NCI-H524 treated with DMSO at 0.1 percent for 48 hours (cell line): ENCODE measurements at places on chromosomes 2 and 18.
A peak's percentile ranks its signal among the peaks of the same experiment; 100 is the strongest.

DNA sequence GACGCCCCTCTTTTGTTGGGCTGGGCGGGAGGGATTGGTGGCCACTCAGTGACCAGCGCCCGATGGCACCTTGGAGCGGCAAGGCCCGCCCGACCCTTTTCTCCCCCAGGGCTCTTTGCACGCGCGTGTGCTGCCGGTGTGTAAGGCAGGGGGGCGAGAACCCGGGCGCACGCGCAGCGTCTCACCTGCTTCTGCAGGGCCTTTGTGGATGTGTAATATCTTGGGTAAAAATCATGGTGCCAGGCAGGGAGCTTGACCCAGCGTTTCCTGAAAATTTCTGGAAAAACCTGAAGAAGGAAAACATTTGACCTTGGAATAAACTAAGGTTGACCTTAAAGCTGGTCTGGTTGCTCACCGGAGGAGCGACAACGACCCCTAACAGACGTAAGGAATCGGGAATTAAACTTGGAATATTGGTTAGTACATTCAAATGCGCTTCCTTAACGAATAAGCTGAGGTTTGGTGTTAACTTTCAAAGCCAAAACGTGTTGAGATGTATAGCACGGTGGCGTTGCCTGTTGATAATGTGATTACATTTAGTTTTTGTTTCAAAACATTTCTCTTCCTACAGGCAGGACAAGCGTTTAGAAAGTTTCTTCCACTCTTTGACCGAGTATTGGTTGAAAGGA, 438 bp downstream of the HSPE1 start:
- DNase-seq = no peak

- no peak for DNase-seq
Measured at GRCh38 chr18:11167778-11168177, 18.4 kb upstream of the PIEZO2 start.

GRCh38 chr2:240590681-240591111, 4.2 kb downstream of the CAPN10 start:
- DNase-seq = no peak

GRCh38 chr2:99153921-99154604, 679 bp downstream of the TSGA10 start:
- no peak for DNase-seq

DNA sequence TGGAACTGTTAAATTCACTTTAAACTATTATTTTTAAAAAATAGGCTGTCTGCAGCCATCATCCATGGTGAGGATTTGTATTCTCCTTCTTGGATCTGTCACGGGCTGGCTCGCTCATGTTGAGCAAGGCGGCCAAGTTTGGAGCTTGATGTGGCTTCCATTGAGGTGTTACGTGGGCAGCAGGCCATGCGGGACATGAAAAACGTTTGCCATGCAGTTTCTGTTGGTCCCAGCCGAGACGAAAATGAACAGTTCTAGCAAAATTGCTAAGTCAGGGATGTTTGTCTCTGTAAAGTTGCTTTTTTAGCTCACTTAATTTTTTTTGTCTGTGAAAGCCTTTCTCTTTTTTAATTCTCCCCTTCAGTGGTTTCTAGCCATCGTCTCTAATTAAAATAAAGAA, 70.2 kb upstream of the MGAT5 start:
- no peak for DNase-seq

DNA sequence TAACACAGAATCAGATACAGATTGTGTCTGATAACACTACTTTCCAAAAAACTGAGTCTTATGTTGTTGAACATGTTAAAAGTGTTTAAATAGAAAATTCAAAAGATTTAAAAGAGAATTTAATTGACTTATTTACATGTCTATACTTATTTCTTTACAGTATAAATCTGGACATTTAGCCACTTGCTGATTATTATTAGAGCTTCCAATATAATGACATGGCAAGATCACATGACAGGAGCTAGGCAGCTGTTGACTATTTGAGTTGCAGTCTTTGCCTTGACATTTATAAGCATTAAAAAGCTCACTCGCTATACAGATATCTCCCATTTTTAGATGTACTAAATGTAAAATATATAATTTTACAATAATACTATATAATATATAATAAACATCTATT, 6.4 kb upstream of the TMEFF2 start:
- DNase-seq = no peak

DNA sequence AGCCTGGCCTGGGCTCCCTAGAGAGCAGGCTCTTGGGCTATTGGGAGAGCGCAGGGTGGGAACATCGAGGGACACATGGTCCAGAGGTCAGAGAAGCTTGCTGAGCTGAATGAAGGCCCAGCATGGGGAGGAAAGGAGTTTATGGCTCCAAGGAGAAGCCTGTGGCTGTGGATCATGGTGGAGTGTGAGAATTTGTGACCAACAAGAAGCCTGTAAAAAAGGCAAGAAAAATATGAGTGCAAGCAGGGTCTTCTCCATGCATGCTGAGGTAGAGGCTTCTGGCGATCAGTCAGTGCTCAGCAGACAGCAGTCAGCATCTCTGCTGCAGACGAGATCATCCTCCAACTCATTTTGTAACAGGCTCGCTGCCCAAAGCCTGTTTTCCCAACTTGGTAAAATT, 1.3 kb upstream of the SCYGR3 start:
- no peak for DNase-seq

GRCh38 chr2:70243806-70244584, 4.4 kb downstream of the TIA1 start:
- DNase-seq = no peak

DNA sequence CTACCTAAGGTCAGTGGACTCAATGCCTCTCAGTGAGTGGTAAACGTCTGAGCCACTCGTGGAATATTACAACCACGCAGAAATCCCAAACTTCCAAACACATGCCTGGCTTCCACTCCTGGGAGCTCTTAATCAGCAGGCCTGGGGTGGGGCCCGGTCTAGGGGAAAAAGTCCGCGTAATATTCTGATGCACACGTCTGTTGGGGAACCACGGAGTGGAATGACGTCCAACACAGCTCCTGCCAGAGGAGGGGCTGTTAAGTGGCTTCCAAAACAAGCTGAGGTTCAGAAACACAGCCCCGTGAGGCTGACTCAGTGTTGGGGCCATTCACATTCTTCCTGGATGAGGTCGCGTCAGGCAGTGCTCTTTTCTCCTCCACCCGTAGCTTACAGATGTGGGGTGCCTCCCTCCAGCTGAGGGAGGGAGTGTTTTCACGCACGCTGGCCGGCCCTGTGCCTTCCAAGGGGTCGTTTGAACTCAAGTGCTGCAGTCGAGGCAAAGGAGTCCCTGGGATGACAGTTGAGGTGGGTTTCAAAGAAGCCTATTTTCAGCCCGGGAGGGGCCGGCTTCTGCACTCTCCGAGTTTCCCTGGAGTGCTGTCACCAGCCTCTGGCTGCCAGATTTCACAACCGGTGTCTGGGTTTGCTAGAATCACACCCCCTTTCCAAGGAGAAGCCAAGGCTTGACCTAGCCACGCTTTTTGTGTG, 73.1 kb downstream of the ACKR3 start:
- no peak for DNase-seq

DNA sequence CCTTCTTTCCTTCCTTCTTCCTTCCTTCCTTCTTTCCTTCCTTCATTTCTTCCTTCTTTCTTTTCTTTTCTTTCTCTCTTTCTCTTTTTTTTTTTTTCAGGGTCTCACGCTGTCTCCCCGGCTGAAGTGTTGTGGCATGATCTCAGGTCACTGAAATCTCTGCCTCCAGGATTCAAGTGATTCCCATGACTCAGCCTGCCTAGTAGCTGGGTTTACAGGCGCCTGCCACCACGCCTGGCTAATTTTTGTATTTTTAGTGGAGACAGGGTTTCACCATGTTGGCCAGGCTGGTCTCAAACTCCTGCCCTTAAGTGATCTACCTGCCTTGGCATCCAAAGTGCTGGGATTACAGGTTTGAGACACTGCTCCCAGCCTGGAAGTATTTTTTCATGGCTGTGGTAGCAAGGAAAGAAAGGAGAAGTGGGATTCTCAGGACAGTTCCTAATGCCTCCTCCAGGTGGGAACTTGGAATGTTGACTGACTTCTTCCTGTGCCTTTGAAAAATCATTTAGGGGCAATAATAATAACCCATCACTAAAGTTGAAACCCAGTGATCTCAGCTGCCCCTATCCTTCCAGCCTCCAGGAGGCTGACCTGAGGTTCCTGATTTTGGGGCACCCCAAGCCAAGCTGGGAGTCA, 89.3 kb upstream of the CELF4 start:
- no peak for DNase-seq

- DNase-seq = no peak
Measured at GRCh38 chr2:239466061-239466754, 65.4 kb upstream of the HDAC4 start.

- DNase-seq = no peak
Measured at GRCh38 chr2:232779934-232780333, 3.6 kb upstream of the KCNJ13 start.

DNA sequence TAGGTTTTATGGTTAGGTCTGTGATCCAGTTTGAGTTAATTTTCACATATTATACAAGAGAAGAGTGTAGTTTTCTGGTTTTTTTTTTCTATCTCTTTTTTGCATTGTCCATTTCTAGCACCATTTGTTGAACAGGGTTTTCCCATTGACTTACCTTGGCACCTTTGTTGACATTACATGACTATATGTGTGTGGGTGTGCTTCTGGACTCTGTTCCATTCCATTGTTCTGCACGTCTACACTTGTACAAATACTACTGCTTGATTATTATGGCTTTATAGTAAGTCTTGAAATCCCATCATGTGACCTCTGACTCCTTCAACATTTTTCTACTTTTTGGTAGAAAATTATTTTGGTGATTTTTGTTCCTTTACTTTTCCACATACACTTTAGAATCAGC, 38.7 kb downstream of the UBE2F start:
- DNase-seq = no peak

DNA sequence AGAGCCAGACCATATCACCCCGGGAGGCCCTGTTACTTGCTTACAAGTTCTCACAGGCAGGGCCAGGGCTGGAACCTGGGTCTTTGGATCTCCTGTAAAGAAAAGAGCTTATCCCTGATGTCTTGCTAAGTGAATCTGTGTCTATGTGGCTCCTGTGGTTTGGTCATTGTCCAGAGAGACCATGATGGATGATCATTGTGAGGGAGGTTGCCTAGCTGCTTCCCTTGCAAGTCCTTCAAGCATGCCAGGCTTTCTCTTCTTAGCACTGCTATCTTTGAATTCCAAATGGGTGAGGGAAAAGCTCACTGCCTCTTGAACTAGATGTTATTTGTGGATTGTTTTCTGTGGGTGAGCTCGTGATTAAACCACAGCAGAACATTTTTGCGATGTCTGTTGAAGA, 151.6 kb downstream of the FSHR start:
- no peak for DNase-seq

DNA sequence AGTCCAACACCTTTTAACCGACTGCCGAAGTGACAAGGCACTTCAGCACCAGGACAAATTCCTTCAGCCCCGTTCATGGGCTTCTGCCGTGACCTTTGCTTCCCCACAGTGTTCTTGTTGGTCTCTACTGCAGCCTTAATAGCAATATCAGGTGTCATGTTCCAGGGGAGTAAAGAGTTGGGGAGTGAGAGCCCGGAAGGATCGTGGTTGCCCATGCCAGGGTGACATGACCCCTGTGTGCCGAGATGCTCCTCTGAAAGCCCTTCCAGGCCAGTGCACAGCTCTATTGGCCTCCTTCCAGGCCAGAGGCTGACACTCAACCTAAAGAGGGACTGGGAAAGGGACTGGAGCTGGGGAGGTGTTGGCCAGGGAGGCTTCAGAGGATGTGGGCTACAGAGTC, 279.2 kb downstream of the CYRIA start:
- DNase-seq = no peak

DNA sequence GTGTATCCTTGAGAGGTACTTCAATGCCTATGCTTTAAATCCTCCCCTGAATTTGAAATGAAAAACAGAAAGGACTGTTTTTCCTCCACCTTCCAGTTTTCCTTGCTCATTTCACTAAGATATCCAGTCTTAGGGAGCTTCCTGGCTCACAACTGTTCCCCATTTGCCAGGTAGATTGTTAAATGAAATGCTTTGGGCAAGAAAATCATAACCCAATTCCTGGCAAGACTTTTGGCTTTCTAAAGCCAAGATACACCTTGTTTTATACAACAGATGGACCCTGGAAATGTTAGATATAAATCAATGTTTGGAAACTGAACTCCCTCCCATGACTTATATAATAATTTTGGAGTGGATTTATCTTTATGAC, 3.6 kb upstream of the CHMP3 start:
- no peak for DNase-seq

GRCh38 chr2:88517759-88518201, 65.3 kb upstream of the FOXI3 start:
- DNase-seq = peak; percentile 8

DNA sequence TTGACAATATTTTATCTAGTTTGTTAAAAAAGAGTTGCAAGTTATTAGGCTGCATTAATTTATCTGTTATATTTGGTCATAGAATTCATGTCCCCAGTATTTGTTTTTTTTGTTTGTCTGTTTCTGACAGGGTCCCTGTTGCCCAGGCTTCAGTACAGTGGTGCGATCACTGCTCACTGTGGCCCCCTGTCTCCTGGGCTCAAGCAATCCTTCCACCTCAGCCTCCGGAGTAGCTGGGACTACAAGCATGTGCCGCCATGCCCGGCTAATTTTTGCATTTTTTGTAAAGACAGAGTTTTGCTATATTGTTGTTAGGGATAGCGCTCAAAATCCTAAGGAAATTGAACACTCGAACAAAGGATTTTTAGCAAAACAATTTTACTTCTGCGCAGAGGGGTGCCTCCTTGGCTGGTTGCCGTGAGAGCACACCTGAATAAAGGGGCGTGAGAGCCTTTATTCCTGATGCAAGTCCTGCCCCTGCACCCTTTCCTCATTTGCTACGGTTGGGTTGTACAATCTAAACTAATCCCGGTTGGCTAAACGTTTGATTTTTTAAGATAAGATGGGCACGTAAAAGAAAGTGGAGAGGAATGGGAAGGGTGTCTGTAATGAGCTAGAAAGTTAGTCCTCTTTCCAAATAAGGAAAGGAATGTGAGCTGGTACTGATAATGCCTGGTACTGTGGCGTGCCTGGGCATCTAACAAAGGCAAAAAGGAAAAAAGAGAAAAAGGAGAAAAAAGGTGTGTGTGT, 65.5 kb downstream of the COMMD1 start:
- no peak for DNase-seq

DNA sequence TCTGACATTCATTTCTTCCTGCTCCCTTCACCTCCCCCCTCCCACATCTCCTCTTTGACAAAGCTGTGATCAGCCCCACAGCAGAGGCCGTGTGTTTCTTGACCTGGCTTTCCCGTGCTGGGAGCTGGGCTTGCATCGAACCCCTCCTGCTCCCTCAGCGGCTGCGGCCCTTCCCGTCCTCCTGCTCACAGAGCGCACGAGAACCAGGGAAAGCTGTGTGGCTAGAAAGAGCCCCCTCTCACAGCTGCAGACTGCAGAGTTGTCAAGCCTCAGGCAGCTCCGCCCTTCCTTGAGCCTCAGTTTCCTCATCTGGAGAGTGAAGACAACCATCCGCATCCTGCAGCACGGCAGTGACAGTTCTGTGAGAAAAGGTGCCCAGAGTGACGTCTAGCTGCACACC, 65.7 kb upstream of the GLI2 start:
- no peak for DNase-seq
